ENCODE measurements at places on chromosomes 7 and 10.

GRCh38 chr10:121199081-121199480 is 347.9 kb downstream of the WDR11 start:
- no peak for DNase-seq

DNA sequence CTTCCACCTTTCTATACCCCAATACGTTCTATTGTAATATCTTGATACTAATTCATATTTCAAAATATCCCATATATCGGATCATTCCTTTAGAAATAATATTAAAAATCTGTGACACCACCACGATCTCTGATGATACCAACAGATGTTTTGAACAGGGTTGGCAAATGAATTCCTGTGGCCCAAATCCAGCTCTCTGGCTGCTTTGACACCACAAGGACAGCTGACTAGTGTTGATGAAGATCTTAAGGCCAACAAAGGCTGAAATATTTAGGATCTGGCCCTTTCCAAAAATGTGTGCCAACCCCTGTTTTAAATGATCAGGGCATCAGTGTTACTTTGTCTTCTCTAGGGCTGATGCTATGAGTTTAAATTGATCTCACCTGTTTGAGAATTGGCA is 380.7 kb upstream of the PFKP start:
- no peak for DNase-seq

- no peak for DNase-seq
Measured at GRCh38 chr7:130506358-130506757, 14.5 kb downstream of the MEST start.

DNA sequence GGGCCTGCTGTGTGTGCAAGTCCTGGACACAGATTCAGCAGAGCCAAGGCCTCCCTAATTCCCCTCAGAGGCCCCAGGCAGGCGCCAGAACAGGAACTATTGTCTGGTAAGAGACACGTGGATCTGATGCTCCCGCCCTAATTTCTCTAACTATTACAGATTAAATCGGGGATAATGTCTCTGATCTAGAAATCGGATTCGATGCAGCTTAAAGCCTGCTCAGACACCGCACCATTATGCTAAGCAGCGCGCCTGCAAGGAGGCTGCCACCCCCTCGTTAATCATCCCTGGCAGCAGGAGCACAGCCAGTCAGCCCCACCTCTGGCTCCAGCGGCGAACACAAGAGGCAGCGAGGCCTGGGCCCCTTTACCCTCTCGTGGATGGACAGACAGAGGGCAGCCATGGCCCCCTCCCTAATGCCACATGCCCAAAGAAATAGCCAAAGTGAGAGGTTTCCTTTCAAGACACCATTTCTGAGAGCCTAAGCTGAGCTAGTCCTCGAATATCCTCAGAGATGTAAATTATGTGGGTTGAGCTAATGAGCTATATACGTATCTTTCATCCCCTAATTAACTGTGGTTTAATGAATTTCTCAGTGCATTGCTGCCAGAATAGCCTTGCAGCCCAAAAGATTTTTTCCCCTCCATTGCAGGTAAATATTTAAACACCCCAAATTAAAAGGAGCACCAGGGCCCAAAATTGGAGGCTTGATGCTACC is 122.1 kb downstream of the GRID1 start:
- DNase-seq = no peak

DNA sequence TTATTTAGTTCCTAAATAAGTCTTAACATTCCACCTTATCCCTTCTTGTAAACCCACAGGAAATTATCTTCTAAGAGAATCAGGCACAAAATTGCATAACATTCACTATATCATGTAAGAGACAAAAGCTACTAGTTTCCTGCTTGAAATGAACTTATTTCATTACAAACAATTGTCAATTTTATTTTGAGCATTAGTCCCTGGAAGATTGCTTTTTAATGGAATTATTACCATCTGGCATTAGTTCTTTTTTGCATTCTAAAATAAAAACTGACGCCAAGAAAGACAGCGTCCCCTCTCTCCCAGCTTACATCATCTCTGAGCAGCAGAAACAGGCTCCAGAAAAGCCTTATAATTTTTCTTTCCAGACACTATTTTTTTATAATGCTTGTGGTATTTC is 121.8 kb downstream of the NOC3L start:
- DNase-seq = no peak

- DNase-seq = no peak
Measured at GRCh38 chr10:31683682-31684081, 244.9 kb downstream of the ARHGAP12 start.
